ENCODE measurements at places on chromosomes 12 and 14.

- no peak for DNase-seq
Measured at GRCh38 chr12:68794653-68795251, 13.2 kb upstream of the MDM2 start.

DNA sequence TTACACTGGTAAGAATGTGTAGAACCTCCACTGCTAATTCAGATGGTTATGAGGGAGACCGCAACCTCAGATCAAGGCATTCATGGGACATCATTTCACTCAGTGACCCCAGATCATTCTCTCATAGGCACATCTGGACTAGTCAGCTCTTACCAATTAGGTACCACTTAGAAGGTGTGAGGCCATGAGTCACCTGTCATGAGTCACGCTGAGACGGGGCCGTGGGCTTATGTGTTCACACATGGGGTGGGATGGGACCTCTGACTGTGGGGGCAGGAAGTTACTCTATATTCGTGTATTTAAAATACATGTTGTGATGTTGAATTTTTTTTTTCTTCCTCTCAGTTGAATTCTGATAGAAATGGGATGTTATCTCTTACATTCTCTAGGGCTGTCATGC, 55.9 kb downstream of the CCDC92 start:
- DNase-seq = no peak

DNA sequence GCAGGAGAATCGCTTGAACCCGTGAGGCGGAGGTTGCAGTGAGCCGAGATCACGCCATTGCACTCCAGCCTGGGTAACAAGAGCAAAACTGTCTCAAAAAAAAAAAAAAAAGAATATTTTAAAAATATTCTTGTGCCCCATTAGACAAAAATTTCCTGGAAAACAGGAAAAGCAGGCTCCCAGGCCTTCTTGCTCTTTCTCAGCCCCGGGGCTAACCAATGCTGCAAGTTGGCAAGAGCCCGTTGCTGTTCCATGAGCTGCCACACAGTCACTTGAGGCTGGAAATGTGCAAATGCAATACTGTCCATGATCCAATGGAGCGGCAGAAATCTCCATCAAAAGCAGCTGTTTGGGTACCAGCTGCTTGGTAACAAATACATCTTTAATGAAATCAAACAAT, 994.7 kb downstream of the VRK1 start:
- no peak for DNase-seq

DNA sequence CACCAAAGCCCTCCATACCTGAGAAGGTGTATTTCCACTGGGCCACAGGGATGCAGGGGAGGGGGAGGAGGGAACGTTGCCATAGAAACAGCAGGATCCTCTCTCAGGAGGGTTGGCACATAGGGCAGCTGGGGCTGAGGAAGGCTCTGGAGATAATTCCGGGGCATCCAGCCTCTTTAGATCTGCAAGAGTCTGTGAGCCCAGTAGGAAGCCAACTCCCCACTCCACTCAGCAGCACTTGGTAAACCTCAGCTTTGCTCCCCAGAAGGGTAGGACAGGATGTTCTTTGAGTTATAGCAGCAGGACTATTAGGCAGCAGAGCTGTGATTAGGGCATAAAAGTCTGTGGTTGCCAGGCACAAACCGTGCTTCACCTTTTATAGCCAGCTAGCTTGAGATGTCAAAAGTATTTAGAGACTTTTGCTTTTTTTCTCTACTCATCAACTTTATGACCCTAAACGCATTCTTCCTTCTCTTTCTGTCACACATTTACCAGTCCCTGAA, 7.8 kb upstream of the PLEKHG3 start:
- DNase-seq = no peak

GRCh38 chr14:54818201-54819133, 84.2 kb downstream of the GCH1 start:
- DNase-seq = no peak

GRCh38 chr14:66746316-66747006, 238.5 kb downstream of the GPHN start:
- peak; percentile 16 for DNase-seq
